ENCODE measurements at places on chromosomes 11 and 22.

GRCh38 chr11:93986716-93987115 is 34.4 kb upstream of the HEPHL1 start:
- no peak for ATAC-seq

GRCh38 chr11:108538022-108538424 is 39.8 kb upstream of the POGLUT3 start:
- ATAC-seq = no peak

- ATAC-seq = no peak
These were observed 4.4 kb downstream of the A4GALT start for GRCh38 chr22:42716221-42716620.

DNA sequence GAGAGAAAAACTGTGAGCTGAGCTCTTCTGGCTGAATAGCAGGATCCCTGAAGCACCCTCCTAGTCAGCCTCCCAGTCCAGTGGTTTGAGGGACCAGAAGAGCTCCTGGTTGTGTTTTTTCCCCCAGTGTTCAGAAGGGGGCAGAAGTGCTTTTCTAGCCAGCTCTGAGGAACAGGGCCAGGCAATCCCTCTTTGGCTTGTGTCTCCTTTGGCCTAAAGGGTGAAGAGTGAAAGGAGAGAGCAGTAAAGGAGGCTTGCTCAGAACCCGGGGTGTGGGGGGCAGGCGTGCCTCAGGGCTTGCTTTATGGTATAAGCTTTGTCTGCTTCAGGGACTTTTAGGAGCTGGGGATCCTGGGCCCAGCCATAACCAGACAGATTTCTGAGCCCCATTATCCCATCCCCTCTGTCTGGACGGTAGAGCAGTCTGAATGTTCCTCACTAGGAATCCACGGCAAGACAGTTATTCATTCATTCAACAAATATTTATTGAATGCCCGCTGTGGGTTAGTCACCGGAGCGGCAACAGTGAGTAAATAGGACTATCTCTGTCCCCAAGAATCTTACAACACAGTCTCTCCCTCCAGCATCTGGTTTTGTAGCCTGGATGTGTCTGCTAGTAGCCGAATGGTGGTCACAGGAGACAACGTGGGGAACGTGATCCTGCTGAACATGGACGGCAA is 14.5 kb downstream of the ACP2 start:
- no peak for ATAC-seq

- ATAC-seq = peak; percentile 45
These were observed 13.4 kb downstream of the VWCE start for GRCh38 chr11:61281581-61282250.

DNA sequence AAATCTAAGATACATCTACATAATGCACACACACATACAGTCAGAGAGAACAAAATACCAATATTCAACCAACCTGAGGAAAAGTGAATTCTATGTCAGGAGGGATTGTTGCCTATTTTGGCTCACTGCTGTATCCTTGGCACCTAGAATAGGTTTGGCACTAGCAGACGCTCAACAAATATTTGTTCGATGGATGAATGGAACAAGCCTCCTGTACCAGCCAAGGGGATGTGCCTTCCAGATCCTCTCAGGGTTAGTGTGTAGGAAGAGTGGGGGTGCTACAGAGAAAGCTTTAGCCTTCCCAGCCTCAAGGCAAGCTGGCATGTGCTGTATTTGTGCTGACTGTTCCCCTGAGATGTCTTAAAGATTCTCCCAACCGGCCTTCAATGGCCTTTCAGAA is 23.3 kb upstream of the POU2AF1 start:
- ATAC-seq = no peak
